ENCODE measurements at places on chromosomes 4 and X. TPM values are rescaled to one million over a fixed set of nuclear protein-coding genes. Genes with fewer than 3 reads are reported as not detected.

SPRY1 gene
- 50.7 TPM for total RNA-seq

CYLC1 gene
- total RNA-seq = not detected

LINC00632 gene
- 0.31 TPM for total RNA-seq

TXK gene
- 60.6 TPM for total RNA-seq
